CD4-positive, alpha-beta T cell treated with Interferon alpha-2 for 1 hour (primary cell): ENCODE measurements at places on chromosomes 5 and 9.

- DNase-seq, result no peak
Observed at GRCh38 chr9:108550106-108550505, 305.7 kb downstream of the ACTL7B start.

- DNase-seq, result no peak
Observed at GRCh38 chr5:20229303-20230005, 241.5 kb upstream of the CDH18 start.

GRCh38 chr9:76373173-76373783, 20.9 kb downstream of the RFK start:
- DNase-seq, result no peak

- DNase-seq, result no peak
Observed at GRCh38 chr5:157543825-157544622, 31.6 kb downstream of the ADAM19 start.

DNA sequence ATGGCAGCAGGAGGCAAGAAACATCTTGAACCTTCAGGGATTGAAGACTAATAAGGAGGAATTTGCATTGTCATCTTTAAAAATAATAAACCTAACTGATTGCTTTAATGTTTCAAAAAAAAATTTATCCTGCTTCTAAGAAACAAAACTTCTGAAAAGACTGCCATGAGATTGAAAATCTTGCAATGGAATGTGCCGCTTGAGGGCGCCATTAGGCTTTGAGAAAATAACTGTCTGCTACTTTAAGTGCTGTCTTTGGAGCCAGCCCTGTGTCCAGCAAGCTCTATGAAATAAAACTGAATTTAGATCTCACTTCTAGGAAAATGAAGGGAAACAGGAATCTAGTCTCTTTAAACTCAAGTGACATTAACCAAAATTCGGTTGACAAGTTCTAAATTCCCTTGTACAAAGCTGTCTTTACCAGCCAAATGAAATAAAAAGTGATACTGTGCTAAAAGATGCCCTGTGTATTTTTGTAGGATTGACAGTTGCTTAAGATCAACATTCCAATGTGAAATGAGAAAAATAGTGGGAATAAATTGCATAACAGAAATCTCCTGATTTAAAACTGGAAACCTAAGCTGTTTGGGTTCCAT, 79.4 kb downstream of the ESM1 start:
- DNase-seq, result peak; percentile 50

- DNase-seq, result no peak
Observed at GRCh38 chr5:15521381-15522186, 21.6 kb downstream of the FBXL7 start.

DNA sequence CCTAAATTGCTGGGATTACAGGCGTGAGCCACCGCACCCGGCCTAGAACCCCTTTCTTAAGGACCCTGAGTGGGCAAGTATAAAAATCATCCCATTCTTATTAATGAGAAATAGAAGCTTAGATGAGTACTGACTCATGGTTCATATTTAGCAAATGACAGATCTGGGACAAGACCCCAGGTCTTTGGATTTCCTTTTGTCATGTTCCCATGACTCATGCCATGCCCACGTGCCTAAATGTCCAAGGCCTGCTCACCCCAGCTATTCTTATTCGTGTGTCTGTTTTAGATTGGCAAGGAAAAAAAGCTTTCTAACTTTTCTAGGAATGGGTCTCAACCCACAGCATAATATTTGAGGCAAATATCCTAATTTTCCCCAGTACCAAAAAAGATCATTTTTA, 57.7 kb upstream of the RPS23 start:
- DNase-seq, result no peak

- no peak for DNase-seq
Observed at GRCh38 chr9:130286781-130287428, 21.3 kb downstream of the HMCN2 start.

DNA sequence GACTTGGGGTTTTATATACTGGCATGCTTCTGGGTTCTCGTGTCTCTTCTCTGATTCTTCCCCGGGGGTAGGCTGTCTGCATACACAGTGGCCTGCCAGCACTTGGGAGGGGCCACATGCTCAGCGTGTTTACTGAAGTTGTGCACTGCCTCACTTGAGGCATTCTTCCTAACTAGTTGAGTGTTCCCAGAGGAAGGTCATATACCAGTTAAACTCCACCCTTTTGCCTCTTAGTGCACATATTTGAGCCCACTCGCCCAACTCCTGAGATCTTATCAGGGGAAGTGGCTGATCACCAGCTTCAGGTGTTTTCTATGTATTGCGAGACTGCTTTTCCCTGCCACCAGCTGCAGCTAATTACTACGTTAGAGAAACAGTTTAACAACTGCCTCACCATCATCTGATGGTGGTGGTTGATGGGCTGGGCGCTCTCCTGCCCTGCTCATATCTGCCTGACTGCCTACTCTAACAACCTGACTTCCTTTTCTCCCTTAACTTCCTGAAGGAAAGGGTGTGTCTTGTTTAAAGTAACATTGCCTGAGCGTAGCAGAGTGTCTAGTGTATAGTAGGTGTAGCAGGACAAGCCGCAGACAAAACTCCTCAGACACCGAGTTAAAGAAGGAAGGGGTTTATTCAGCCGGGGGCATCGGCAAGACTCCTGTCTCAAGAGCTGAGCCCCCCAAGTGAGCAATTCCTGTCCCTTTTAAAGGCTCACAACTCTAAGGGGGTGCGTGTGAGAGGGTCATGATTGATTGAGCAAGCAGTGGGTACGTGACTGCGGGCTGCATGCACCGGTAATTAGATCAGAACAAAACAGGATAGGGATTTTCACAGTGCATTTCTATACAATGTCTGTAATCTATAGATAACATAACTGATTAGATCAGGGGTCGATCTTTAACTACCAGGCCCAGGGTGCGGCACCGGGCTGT, 60.1 kb upstream of the CLINT1 start:
- DNase-seq, result peak; percentile 16

GRCh38 chr9:126915281-126915816, 767 bp downstream of the RALGPS1 start:
- peak; percentile 52 for DNase-seq
